ENCODE measurements at places on chromosomes 5 and 9. TPM values are rescaled to one million over a fixed set of nuclear protein-coding genes. Genes with fewer than 3 reads are reported as not detected.

GRCh38 chr5:82426464-82427154 lies 148.5 kb upstream of the RPS23 start:
- no peak for DNase-seq

DNA sequence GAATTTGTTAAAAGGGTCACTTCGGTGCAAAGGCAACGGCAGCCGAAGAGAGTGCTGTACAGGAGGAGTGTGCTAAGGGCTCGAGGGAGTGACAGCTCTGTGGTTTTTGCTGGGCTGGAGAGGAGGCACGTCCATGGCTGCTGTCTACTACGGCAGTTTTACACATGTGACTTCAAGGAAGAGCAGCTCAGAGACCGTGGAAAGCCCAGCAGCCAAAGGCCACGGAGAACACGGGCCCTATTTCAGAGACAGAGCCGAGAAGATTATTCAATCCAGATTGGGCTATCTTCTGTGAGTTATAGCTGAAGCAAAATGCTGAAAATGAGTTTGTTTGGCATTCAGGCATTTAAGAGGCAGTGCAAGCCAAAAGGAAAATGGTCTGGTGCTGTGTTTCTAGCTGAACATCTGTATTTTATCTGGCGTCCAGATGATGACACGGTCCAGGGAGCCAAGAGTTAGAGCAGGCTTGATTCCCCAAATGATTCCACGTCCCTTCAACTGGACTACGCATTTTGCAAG lies 96.4 kb downstream of the RFK start:
- DNase-seq = no peak

- peak; percentile 25 for DNase-seq
Measured at GRCh38 chr9:38621434-38622287, 1.3 kb upstream of the ANKRD18A start.

DNA sequence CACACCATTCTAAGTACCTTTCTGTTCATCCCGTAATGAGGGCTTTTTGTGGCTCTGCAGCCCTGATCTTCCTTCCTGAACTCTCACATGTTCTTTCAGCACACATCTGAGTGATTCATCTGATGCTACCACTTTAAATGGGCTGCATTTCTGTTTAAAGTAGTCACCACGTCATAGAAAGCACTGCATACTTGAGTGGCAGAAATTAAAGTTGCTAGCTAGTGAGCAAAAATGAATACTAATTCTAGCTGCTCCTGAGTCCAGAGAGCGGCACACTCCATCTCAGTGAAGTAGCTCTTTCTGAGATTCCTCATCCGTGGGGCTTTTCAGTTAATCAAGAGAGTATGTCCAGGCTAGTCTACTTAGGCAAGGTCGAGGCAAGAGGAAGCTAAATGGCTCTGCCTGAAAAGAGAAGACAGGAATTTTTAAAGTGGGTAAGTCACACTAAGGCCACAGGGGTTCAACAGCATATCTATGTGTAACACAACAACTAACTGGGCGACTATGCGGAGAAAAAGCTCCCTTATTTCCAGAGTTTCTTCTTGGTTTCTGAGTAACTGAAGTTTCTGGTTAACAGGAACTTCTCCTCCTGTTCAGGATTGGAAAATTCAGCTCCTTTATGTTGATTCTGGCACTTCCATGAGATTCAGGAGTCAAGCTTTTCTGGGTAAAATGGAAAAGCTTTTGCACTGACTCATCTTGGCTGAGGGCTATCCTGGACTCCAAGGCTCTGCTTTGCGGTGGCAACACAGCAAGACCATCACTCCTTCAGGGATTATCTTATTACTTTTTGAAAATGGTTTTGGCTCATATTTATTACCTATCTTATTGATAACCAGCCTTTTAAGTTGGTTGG lies 109.5 kb downstream of the TAF11L14 start:
- DNase-seq = no peak

DNA sequence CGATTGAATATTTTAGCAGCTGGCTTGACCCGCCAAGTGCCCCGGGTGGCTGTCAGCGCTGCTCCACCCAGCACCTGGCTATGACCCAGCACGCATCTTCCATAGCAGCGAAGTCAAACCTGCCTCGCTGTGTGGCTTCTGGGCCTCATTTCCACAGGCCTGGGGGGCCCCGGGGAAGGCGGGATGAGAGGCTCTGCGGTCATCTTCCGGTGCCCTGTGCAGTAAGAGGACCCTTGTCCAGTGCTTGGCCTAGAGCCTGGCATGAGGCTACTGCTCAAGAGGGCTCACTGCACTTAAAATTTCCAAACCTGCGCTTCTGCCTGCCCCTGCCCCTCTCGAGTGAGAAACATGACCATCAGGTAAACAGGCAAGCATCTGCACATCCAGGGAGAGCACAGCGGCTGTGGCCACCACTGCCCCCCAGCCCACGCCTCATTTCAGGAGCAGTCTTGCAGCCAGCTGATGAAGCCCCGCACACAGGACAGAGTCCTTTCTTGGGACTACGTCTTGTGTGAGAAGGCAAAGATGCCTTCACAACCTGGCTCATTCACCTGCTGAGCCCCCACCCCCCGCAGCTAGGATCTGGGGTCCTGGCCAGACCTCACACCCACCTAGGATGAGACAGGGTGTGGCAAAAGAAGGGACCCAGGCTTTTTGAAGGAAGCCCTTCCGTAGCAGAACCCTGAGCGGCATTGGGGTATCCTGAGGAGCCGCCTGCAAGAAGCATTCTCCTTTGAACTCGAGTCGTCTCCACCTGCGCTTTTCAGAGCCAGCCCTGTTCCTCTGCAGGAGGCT lies 69.5 kb upstream of the UNC5A start:
- DNase-seq = no peak

The AGXT2 gene
- total RNA-seq = not detected

DNA sequence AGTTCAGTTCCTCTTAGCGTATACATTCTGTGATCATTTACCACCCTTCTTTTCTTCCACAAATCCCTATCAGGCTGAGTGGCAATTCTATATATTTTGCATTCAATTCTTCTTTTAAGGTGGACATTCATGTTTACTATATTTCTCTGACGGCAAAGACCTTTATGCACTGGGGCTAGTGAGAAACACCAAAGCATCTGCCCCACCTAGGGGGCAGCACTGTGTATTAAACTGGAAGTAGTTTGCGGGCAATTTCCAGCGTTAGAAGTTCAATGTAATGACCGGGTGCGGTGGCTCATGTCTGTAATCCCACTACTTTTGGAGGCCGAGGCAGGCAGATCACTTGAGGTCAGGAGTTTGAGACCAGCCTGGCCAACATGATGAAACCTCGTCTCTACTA lies 27.9 kb upstream of the FBXL7 start:
- DNase-seq = no peak

GRCh38 chr9:75142202-75142601 lies 53.9 kb downstream of the OSTF1 start:
- DNase-seq = no peak

The KLHL3 gene
- total RNA-seq = 16.9 TPM

DNA sequence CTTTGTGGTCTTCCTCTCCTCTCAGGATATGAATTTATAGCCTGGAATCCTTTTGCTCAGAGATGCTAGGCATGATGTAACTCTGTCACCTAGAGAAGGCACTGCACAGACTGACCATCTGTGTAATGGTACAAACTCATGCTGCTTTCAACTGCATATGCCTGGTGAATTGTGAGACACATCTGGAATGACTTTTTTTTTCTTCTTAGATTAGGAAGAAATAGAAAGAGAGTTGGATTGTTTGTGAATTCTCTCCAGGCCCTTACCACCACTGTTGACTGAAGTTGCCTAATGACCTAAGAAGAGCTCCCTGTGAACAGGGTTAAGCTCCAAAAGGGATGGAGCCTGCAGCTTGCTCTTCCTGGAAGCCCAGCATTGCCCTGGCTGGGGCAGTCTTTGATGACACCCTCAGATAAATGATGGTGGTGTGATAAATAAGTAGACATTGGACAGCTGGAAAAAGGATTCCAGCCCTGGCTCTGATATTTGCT lies 47.8 kb upstream of the TRIM32 start:
- no peak for DNase-seq

The ESM1 gene
- not detected for total RNA-seq

The CNTRL gene
- 11.2 TPM for total RNA-seq

GRCh38 chr9:110891760-110892159 lies 146.5 kb downstream of the LPAR1 start:
- no peak for DNase-seq

The PCDHB3 gene
- 0.10 TPM for total RNA-seq

The ELOVL7 gene
- total RNA-seq = 42.7 TPM

The BTNL8 gene
- total RNA-seq = not detected

The GBGT1 gene
- total RNA-seq = not detected

- DNase-seq = no peak
Measured at GRCh38 chr9:93459432-93459847, 6.1 kb upstream of the FAM120AOS start.

DNA sequence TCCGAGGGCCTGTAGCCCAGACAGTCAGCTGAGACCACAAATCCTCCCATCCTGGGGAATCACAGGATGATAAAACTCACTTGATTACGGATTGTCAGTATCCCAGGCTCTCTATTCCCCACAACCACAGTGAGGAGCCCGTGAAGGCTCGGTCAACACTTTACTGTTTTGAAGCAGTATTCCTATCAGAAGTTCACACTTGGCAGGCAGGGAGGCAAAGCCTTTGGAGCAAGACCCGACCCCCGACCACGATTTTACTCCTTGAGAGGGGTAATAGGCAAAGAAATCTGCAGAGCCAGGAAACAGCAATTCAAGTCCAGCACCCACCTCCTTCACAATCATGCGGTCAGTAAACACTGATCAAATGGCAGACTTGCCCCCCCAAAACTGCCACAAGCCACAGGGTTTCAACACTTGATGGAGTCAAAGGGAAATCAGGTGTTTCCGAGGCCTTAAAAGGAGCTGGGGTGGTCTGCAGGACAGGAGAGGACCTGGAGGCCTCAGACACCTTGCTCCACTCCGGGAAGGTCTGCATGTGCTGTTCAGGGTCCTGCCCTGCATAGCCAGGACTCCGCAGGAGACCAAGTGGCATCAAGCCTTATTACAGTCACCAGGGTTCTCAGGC lies 25.2 kb downstream of the BICD2 start:
- no peak for DNase-seq

GRCh38 chr5:111509119-111509518 lies 3.2 kb downstream of the STARD4 start:
- no peak for DNase-seq

DNA sequence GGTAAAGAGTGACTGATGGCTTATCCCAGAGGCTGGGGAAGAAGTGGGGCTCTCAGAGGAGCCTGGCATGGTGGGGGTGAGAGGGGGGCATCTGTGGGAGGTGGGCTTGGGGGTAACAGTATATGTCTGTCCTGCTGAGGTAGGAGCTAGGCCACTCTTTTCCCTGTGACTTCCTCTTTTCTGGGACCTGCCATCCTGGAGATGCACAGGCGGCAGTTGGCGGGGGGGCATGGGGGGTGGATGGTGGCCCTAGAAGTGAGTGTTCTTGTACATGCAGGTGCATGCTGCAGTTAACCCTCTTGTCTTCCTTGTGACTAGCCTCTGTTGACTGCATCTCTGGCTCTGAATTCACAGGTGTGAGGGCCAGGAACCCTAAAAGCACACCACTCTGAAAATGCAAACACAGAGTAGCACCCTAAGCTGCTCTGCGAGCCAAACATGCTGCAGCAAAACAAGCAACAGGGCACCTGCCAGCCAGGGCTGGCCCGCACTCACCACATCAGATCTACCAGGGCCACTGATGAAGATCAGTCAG lies 123.8 kb upstream of the SHB start:
- DNase-seq = no peak

The RCL1 gene
- total RNA-seq = 21.3 TPM

GRCh38 chr9:15274425-15274824 lies 32.6 kb downstream of the TTC39B start:
- no peak for DNase-seq

GRCh38 chr5:22102823-22103359 lies 750.3 kb downstream of the CDH12 start:
- no peak for DNase-seq

The RAB14 gene
- 42.5 TPM for total RNA-seq

The TMC1 gene
- not detected for total RNA-seq

The SCGB3A2 gene
- not detected for total RNA-seq

The ERBIN gene
- 81.4 TPM for total RNA-seq

GRCh38 chr9:133973111-133973790 lies 18.9 kb downstream of the VAV2 start:
- no peak for DNase-seq

GRCh38 chr9:133958756-133959155 lies 33.4 kb downstream of the VAV2 start:
- no peak for DNase-seq

DNA sequence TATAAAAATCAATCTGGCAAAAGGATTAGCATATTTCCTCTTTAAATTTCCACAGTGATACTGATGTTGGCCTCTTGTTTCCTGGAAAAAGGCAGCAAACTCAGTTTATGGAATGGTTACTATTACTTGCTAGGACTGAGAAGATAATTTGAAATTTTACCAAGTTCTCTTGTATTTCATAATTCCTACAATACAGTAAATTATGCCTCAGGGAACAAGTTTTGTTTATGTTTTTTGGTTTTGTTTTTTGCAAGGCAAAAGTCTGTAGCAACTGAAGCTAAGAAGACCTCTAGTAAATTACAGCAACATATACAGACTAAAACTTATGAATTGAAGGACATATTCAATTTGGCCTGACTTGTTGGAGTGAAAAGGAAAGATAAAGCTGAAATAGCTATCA lies 30.2 kb upstream of the SLCO6A1 start:
- DNase-seq = no peak

GRCh38 chr5:148765061-148765460 lies 61.4 kb upstream of the ADRB2 start:
- no peak for DNase-seq

- no peak for DNase-seq
Measured at GRCh38 chr5:127683008-127683407, 20.2 kb upstream of the CCDC192 start.
